ENCODE measurements at places on chromosomes 2 and 18.

DNA sequence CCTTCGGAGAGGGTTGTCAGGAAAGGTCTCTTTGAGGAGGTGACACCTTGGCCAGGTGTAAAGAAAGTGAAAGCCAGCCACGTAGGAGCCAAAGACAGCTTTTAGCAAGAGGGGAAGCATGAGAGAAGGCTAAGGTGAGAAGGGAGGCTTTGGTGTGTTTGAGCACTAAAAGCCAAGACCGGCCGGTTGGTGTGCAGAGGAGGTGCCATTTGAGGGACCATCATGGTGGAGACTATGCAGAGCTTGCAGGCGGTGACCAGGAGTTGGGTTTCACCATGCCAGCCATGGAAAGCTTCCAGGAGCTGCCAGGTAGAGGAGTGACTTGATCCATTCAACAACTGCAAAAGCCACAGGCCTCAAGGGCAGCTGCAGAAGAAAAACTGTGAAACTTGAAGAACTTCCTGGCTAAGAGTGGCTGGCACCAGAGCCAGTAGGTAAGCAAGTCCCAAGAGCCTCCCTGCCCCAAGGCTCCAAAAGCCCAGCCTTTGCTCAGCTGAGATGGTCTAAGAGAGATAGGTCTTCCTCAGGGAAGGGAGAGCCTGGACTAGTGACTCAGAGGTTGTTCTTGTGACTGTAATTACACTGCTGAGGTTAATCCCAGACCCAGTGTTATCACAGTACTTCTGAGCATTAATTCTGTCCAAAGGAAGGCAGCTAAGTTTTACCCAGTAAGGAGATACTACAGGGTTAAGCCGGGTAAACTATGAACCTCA, 319.0 kb downstream of the BCL11A start:
- no peak for DNase-seq

DNA sequence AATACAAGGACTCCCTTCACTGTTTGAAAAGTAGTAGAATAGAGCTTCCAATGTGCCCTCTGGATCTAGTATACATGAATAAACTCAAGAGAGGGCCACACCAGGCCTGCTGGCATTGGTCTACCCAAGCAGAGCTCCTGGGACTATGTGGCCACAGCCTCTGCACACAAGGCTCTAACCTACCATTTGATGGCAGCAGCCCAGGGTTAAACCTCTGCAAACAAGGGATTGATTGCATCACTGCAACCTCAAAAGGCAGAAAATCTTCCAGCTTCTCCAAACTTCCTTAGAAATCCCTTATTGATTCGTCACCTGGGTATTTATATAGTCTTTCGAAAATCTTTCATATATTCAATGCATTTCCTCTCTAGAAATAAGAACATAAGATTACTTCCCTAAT, 147.6 kb upstream of the SETBP1 start:
- DNase-seq: no peak

DNA sequence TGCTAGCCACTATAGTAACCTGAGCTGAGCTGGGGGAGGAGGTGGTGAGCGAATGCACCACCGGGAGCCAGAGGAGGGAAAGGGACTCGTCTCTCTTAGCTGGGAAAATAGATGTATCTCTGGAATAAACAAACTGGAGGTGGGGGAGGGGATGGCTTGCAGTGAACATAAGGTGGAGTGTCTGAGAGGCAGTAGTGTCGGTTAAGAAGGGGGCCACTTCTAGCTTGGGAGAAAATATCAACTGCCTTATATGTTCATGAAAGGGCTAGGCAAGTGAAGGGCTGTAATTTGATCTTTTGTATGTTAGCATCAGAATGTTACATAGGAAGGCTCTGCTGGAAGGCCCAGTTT, 2.2 kb downstream of the SETBP1 start:
- DNase-seq: no peak

- DNase-seq: no peak
These were observed 34.1 kb downstream of the STK17B start for GRCh38 chr2:196137271-196137670.

GRCh38 chr18:3645384-3646156, 195.6 kb downstream of the TGIF1 start:
- DNase-seq: no peak

DNA sequence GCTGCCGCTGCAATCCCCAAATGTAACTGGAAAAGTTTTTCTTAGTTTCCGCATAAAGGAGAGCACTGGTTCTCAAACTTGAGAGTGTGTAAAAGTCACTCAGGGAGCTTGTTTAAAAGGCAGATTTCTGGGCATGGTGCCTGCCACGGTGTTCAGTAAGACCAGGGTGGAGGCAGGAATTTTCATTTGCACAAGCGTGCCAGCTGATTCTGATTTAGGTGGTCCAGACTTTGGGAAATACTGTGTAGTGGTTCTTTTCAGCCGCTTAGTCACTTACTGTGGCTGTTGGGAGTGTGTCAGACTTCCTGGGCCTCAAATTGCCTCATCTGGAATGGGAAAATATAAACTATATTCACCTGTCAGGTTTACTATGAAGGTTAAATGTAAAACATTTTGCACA, 788 bp downstream of the ARMC9 start:
- DNase-seq: no peak

GRCh38 chr2:42922790-42923579, 130.6 kb upstream of the HAAO start:
- no peak for DNase-seq

GRCh38 chr2:88671786-88672427, 19.6 kb upstream of the RPIA start:
- no peak for DNase-seq

GRCh38 chr2:88059979-88060906, 4.7 kb upstream of the KRCC1 start:
- DNase-seq: peak; percentile 13

- no peak for DNase-seq
These were observed 96.1 kb downstream of the RBMS1 start for GRCh38 chr2:160397530-160397865.

- no peak for DNase-seq
These were observed 93.7 kb upstream of the DNMT3A start for GRCh38 chr2:25435421-25435820.

DNA sequence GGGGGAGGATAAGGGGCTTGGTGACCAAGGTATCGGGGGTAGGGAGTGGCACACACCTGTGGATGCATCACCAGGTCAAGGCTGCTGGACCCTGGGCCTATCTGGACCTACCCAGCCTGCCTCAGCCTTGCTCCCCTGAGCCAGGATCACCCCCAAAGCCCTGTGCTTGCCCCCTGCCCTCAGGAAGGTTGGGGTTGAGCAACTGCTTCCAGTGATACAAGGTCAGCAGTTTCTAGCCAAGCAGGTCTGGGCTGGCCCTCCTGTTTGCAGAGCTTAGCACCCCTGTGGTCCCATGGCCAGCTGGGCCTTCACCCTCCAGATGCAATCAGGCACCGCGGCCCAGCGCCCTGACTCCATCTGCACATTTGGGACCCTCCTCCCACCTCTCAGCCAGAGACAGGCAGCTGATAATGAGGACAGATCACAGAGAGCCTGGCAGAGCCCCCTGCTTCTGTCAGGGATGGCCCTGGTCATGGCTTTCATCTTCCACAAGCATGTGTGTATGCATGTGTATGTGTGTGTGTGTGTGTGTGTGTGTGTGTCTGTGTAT, 154.6 kb downstream of the TFCP2L1 start:
- no peak for DNase-seq

DNA sequence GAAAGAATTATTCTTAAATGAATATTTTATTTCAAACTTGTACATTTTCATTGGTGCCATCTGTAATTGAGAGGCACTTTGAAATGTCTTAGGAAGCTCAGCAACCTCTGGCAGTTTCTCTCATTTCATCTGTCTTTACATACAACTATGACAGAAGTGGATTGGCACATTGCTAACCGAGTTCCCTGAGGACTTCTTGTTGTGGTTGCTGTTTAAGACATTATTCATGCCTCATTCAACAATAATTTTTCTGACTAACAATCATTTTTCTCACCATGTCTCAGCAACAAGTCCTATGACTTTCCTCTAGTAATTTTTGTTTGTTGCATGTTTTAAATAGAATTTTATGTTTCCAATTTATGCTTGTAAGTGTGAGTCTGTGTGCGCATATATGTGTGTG, 284.0 kb upstream of the CWC22 start:
- no peak for DNase-seq

- peak; percentile 35 for DNase-seq
These were observed 23.7 kb downstream of the TMEM127 start for GRCh38 chr2:96241900-96242611.

DNA sequence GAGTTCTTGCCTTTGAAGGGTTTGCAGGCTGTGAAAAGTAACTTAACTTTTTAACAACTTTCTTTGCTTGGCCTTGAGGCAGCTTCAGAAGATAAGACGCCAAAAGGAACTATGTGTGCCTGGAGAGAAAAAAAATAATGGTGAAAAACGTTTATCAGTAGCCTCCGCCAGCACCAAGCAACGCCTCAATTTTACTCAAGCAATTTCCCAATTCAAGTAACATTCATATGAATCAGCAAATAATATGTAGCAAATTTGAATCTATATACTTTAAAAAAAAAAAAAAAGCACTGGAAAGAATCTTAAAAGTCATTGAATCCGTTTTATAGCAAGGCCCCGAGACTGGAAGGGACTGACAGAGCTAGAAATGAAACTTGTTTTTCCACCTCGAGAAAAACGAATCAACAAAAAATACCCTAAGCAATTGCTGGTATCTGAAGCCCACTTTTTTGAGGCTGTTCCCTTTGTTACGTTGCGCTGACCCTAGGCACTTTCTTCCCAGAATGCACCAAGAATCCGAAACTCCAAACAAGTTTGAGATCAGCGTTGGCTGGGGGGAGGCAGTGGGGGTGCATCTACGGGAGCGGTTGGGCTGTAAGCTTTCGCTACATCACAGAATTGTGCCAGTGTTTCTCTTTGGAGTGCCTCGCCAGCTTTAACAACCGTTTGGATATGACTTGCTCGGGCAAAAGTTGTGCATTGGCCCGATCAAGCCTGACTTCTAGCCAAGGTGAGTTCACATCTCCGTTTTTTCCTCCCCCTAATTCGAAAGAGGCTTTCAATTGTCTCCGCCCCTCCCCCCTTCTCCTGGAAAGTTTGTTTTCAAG, 2.7 kb upstream of the TGIF1 start:
- peak; percentile 46 for DNase-seq

DNA sequence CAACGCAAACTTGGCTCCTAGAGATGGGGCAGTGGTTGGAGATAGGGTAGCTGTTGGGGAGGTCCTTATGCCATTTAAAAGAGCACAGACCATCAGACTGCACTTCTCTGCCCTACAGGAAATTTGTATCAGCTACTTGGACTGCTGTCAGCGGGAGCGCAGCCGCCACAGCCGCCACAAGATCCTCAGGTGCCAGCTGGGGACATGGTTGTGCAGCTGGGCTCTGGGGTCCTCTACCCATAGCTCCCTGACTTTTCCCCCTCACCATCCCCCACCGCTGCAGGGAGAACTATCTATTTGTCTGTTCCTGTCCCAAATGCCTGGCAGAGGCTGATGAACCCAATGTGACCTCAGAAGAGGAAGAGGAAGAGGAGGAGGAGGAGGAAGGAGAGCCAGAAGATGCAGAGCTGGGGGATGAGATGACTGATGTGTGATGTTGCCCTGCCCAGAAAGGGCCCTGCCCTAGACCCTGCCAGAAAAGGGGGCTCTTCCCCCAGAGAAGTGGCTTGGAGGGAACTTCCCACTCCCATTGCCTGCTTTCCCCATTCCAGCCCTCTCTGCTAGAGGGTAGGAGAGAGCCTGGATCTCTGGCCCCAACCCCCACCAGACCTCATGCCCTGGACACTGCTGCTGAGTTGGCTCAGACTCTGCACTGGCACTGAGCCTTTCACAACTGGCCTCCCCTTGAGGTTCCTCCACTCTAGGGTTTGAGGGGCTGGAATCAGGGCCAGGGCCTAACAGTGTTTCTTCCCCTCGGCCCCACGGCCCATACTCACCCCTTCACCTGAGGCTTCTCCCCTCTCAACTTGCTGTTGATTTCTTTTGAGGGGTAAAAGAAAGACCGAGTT, 7.3 kb downstream of the PRADC1 start:
- DNase-seq: no peak

- no peak for DNase-seq
These were observed 134.4 kb downstream of the L3MBTL4 start for GRCh38 chr18:6280211-6280743.

GRCh38 chr2:43846140-43846793, 7.5 kb downstream of the ABCG8 start:
- no peak for DNase-seq

DNA sequence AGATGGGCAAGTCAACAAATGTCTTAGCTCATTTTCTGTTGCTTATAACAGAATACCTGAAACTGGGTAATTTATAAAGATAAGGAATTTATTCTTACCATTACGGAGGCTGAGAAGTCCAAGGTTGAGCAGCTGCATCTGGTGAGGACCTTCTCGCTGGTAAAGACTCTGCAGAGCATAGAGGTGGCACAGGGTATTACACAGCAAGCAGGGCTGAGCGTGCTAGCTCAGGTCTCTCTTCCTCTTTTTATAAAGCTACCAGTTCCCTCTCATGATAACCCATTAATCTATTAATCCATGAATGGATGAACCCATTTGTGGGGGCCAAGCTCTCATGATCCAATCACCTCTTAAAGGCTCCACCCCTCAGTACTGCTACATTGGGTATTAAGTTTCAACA, 109.1 kb downstream of the CDK15 start:
- DNase-seq: no peak

GRCh38 chr18:50111398-50111797, 83.5 kb downstream of the MYO5B start:
- DNase-seq: no peak

DNA sequence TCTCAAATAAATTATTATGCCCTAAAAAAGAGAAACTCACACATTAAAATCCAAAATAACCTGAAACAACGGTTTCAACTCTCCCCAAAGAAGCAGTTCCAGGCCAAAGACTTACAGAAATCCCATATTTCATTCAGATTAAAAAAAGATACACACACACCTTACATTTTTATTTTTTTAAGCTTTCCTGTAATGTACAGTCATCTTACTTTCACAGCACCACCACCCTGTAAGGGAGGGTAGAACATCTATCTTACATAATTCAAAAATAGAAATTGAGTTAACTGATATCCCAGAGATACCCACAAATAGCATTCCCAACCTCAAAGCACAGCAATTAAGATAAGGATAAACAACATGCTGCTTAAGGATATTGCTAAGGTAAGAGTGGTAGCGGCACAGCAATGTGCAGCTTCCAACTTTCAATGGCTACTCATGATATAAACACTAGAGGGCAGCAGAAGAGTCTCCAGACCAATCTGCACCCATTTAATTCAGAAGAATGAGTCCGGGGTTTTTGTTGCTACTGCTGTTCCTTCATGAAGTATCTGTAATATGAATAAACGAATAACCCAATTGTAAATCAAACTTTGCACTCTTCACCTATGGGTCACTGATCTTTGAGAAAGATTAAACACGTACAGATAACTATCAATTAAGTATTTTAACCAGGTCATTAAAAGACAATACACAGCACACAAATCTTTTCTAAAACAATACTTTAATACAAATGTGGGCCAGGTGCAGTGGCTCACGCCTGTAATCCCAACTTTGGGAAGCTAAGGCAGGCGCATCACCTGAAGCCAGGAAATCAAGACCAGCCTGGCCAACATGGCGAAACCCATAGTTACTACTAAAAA, 11.3 kb downstream of the GFPT1 start:
- no peak for DNase-seq

- DNase-seq: no peak
These were observed 47.3 kb downstream of the POU3F3 start for GRCh38 chr2:104901037-104901881.

- DNase-seq: no peak
These were observed 65.4 kb downstream of the PDE1A start for GRCh38 chr2:182361477-182361876.

Data from stimulated activated naive CD4-positive, alpha-beta T cell treated with Interleukin-2 at 50 U/mL for 16 hours (primary cell).